SIG-M5 (cell line): ENCODE measurements at places on chromosomes 7 and 10.

DNA sequence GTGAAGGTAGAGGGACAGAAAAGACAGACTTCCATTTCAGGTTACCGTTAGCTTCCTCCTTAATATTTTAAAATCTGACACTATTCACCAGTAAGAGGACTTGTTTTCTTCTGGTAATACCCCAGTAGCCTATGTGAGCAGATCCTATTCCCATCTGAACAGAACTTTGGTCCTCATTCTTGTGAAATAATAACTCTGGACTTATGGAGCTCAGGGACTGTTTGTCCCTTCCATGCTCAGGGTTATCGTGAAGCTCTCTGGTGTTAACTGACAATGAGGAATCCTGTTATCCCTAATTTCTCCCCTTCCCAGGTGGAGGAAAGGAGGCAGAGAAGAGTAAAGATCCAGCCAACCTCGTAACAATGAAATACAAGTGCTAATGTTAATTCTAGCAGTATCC, 47.0 kb upstream of the ANKRD1 start:
- DNase-seq = no peak

DNA sequence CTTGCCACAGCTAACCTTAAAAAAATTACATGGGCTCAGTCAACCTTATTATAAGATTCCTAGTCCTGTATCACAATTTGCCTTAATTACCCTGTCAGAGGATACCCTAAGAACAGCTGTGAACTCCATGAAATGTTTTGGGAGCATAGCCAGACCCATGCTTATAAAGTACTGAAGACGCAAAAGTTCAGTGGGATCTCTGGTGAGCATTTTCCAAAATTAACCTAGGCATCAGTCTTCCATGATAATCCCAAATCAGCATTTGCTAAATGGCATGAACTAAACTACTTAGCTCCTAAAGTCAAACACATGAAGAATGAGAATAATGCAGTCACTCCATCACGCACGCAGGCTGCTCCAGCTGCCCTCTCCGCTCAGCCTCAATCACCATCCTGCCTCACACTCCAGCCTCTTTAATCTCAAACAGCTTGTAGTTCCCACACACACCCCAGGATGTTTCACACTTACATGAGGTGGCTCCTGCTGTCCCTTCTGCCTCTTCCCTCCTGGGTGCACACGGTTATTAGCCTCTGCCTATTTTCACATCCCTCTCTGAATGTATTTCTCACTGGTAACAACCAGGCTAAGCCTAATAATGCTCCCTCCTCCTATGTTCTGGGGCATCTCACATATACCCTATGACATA, 15.3 kb downstream of the IGF2BP3 start:
- no peak for DNase-seq

GRCh38 chr7:150903606-150904005, 51.3 kb downstream of the AOC1 start:
- no peak for DNase-seq

DNA sequence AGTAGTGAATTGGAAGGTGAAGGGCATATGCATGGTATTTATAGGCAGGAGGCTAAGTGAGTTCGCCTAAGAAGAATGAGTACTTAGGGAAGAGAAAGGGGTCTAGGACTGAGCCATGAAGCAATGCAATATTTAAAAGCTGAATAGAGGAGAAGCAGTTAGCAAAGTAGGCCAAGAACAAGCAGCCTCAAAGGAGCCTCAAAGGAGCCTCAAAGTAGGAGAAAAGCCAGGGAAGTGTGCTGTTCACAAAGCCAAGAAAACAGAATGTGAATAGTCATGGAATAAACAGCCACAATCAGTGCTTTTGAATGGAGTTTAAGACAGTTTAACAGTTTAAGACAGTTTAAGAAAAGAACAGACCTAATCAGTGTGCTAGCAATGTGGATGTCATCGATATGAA, 762.0 kb downstream of the SORCS1 start:
- no peak for DNase-seq

DNA sequence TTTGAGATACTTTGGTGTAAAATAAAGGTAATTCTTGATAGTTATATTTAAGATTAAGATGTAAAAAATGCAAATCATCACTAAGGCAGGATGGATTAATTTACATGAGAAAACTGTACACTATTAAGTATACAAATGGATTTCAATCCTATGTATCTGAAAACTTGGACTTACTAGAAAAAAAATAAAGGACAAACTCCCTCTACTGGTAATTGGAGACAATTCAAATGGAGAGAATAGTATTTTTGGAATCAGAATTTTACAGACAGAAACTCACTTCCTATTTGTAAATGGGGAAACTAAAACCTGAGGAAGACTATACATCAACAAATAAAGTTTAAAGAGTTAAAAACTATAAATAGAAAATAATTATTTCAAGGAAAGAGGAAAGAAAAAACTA, 62.6 kb downstream of the CUL2 start:
- no peak for DNase-seq

DNA sequence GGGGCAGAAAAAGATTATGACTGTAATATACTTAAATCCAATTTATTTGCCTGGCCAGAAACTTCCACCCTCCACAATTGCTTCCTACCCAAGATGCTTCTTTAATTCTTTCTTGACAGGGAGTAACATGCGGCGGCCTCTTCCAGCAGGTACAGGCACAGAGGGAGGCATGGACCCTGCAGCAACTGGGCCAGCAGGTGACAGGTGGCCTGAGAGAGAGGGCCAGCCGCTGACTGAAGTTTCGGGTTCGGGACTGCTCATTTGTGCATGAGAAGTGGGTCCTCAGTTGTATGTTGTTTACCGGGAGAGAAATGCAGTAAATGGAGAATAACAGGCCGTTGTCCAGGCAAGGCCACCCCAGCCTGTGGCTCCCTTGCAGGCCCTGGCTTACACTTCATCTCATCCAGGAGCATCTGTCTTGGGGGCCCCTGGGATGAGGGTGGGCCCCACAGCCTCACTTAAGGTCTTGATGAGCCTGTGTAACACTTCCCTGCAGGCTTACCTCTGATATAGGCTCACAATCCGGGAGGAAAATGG, 72.5 kb downstream of the C10orf143 start:
- DNase-seq = no peak

DNA sequence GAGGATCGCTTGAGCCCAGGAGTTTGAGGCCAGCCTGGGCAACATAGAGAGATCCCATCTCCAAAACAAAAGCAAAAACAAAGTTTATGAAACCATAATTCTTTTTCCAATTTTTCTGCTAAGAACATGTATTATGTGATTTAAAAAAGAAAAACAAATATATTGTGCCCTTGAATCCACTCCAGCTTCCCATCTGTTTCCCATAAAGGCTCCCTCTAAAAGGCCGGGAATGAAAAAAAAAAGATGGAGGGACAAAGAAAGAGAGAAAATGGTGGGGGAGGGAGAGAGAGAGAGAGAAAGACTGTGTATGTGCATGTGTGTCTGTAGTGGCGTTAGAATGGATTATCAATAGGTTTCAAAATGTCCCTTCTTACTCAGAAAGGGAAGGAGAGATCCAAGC, 20.5 kb upstream of the GSDME start:
- DNase-seq = no peak

DNA sequence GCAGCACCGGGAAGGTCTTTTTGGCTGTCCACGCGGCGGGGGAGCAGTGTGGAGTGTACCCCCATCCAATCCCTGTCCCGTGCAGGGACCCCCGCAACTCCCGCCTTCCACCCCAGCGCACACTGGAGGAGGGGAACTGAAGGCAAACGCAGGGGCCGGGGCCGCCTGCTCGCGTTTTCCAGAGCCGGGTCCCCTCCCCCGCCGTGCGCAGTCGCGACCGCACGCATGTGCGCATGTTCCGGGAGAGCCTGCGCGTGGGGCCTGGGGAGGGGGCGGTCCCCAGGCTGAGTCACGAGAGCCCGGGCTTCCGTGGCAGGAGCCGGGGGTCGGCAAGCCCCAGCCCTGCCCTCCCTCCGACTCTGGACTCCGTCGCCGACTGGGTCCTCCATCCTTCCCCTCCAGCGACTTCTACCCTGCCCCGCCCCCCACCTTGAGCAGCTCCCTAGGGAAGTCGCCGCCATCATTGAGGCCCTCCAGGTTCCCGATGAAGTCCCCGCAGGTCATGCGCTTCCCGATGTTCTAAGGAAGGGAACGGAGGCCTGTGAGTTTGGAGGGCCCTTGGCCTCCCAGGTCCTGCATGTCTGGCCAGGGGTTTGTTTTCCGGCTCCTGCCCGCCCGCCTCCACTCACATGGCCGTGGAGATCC, 8.0 kb downstream of the PSD start:
- DNase-seq = no peak
